ENCODE measurements at places on chromosomes 2 and 18.
A peak's percentile ranks its signal among the peaks of the same experiment; 100 is the strongest.

GRCh38 chr2:151543876-151544275 lies 134.2 kb downstream of the RIF1 start:
- DNase-seq: no peak

- DNase-seq: no peak
Measured at GRCh38 chr2:135532581-135532980, 1.3 kb downstream of the R3HDM1 start.

GRCh38 chr2:43207553-43208300 lies 18.7 kb downstream of the ZFP36L2 start:
- DNase-seq: peak; percentile 57

GRCh38 chr18:21289827-21290226 lies 47.8 kb downstream of the GREB1L start:
- no peak for DNase-seq

GRCh38 chr2:42099438-42100173 lies 51.8 kb downstream of the PKDCC start:
- DNase-seq: no peak

- DNase-seq: peak; percentile 49
Measured at GRCh38 chr18:37403100-37403781, 162.4 kb downstream of the CELF4 start.

GRCh38 chr2:240479111-240479501 lies 43.6 kb downstream of the GPC1 start:
- DNase-seq: no peak

DNA sequence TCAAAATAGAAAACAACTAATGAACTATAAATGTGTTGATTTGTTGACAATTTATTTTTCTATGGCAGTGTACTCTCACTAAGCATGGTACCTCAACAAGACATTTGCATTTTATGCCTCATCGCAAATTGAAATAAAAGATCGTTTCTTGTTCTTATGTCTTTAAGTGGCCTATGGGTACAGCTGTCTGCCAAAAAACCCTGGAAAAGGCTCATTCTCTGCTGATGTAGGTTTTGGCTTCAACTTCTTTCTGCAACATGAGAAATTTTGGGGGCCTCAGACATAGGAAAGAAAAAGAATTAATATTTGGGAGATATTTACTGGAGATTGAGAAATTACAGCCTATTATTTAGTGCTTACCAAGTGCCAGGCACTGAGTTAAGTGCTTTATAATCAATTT lies 205.1 kb upstream of the DPP10 start:
- no peak for DNase-seq

- DNase-seq: peak; percentile 11
Measured at GRCh38 chr2:42328148-42328833, 32.7 kb downstream of the COX7A2L start.

DNA sequence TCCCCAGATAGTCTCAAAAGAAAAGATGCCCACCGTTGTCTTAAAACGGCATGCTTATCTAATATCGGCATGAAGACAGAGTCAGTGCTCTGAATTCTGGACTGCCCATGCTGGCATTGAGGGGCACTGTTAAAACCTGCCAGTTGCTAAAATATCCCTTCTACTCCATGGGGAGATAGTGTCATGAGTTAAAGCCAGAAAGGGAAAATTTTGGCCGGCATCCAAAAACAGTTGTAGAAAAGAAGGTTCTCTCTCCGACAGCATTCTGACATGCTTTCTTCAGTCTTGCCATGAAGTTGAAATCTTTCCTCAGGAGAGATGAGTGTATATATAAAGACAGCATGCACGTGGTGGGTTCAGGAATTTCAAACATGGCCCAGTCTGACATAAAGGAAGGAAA lies 401.3 kb upstream of the PIK3C3 start:
- no peak for DNase-seq

- DNase-seq: no peak
Measured at GRCh38 chr2:237205561-237205971, 119.9 kb downstream of the COPS8 start.

DNA sequence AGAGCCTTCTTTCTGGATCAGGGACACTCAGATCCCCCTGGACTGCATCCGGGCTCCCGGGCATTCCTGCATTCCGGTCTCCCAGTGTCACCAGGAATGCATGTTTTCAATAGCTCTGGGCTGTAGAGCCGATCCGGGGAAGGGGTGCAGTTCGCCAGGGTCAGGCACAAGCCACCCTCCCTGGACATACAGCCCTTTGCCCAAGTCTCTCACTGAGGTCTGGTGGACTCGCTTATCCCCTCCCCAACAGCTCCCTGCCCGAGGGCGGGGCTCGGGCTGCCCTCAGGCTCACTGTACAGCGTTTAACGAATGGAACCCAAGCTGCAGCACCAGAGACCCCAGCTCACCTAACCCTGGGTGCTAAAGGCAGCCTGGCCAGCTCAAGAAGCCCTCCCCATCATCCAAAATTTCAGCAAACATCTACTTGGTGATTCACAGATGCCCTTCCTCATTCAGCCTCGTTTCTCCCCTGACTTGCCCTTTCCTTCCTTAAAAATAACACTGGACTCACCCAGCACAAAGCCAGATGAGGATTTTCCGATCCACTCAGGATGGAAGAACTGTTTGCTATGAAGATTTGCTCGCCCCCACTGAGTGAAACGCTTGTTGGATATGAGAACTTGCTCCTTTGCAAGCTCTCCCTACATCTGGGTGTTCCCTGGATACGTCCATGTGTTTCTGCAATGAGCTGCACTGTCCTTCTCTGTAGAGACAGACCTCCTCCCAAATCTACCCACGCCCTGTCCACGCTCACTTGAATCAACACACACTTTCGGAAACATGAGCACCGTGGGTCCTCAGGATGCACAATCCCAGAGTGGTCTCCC lies 58.1 kb downstream of the PXDN start:
- no peak for DNase-seq

DNA sequence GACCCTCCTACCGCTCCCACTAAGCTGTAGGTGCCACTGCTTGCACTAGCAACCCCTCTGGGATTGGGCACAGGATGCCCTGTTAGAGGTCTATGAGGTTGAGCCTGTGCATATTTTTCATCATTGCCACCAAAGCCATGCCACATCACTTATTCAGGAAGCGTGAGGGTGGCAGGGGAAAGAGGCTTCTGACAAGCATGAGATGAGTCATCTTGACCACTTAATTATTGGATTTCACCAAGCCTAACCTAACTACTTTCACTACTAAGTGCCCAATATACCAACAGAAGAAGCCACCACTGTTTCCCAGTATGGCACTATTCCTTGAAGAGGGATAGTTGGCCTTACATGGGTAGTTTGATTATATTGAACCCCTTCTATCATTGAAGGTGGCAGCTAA lies 181.3 kb upstream of the EPHA4 start:
- no peak for DNase-seq

- peak; percentile 90 for DNase-seq
Measured at GRCh38 chr2:168849610-168850009, 40.6 kb downstream of the SPC25 start.

- no peak for DNase-seq
Measured at GRCh38 chr2:203915256-203915655, 21.3 kb upstream of the ICOS start.

DNA sequence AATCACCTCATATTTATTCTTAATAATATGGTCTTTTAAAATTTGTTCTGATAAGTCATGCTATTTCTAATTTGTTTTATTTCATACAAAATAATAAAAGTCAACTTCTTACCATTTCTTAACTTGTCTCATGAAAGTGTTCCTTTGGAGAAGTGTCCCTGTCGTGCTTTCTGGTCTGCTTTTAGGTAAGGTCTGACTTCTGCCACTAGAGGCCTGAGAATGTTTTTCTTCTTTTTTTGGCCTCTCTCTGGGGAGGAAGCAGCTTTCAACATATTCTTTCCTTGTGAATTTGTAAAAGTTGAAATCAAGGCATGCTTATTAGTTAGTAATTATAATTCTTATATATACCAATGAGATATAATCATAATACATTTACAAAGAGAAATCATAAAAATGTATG lies 39.4 kb downstream of the MAP2 start:
- no peak for DNase-seq

DNA sequence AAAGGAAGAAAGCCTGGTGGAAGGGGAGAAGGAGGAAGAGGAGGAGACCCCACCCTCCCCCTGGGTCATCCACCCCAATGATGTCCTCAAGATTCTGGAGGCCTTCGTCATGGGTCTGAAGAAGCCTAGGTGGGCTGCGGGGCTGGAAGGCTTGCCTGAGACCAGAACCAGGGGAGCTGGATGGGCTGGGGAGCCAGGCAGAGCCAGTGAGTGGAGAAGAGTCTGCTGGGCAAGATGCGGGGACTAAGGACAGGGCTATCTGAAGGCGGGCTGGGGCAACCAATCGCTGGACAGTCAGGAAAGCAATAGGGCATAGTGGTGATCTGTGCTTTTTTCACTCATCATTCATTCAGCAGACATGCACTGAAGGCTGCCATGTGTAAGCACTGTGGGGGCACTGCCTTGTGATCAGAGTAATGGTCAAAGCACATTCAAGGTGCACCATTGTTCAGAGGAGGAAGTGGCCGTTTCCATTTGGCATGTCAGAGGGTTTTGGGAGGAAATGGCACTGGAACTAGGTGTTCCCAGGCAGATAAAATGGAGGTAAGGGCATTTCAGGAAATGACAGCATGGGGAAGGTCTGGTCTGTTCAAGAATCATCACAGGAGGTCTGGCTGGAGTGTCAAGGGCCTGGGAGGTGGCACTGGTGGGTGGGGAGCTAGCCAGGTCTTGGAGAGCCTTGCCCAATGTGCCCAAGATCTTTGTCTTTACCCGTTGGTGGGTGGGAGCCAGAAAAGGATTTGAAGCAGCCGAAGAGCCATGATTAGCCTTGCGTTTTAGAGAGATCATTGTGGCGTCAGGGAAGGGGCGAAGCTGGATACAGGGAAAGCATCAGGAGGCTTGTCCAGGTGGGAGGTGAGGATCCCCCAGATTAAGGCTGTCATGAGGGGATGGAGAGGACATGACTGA lies 24.2 kb downstream of the OTOF start:
- no peak for DNase-seq

GRCh38 chr2:19494241-19494640 lies 135.8 kb upstream of the OSR1 start:
- no peak for DNase-seq

GRCh38 chr2:210188755-210189154 lies 17.5 kb upstream of the KANSL1L start:
- DNase-seq: no peak

DNA sequence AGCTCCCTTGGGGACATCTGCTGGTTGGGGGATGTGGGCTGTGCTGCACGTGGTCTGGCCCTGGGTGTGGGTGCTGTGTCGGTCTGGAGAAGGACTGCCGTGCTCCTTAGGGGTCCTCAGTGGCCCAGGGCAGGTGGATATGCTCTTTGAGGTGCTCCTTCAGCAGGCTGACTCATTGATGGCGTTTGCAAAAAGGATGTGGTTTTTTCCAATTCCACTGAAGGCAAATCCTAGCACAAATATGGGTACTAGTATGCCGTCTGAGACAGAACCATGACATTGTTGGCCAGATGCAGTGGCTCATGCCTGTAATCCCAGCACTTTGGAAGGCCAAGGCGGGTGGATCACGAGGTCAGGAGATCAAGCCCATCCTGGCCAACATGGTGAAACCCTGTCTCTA lies 3.3 kb downstream of the PPP1R7 start:
- DNase-seq: no peak

DNA sequence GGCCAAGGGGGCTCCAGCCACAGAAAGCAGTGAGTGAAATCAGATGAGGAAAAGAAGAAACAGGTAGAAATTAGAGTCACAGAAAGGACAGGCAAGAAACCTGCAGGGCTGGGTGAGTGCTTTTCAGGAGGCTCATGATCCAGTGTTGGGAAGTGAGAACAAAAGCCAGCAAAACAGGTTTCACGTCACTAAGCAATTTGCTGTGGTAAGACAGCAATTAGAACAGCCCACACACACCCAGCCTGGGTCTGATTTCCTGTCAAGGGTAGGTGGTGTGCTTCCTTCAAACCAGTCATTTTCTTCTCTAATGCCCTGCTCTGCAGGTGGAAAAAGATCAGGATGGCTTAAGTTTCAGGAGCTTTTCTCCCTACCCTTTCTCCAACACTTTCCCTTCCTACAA lies 52.9 kb upstream of the XDH start:
- DNase-seq: no peak

- no peak for DNase-seq
Measured at GRCh38 chr18:10524507-10525370, 1.1 kb upstream of the NAPG start.

- no peak for DNase-seq
Measured at GRCh38 chr2:109117780-109118179, 11.2 kb upstream of the SH3RF3 start.

GRCh38 chr18:62505669-62506494 lies 16.9 kb upstream of the ZCCHC2 start:
- peak; percentile 69 for DNase-seq

DNA sequence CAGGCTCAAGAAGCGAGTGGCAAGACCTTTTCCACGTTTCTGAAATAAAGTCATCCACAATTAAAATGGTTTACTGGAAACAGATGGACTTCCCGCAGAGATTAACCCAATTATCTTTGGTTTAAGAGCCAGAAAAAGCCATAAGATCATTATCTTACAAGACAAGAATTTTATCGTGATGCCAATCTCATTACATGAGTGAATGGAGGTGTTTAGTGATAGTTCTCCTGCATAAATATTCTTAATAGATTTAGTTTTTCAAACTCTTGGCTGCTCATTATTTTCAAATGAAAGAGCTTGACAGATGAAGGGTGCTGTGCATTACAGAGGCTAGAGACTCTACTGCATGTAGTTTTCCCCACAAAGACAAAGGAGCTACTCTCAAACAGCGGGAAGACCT lies 1028.4 kb upstream of the PIK3C3 start:
- DNase-seq: no peak

DNA sequence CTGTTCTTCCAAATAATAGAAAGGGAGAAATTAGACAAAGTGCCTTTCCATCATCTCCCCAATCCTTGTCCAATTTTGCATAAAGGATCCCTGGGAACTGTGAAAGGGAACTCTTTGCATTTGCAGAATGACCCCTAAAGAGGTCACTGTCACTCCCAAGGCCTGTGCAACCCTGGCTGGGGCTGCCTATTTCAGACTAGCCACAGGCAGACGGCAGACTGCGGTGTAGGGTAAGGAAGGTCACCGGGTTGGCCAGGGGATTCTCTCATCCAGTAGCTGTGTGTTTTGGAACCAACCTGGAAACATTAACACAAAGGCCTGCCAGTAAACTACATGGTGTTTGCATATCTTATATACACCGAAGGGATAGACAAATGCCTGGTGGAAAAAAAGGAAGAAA lies 818.7 kb downstream of the BCL11A start:
- no peak for DNase-seq

DNA sequence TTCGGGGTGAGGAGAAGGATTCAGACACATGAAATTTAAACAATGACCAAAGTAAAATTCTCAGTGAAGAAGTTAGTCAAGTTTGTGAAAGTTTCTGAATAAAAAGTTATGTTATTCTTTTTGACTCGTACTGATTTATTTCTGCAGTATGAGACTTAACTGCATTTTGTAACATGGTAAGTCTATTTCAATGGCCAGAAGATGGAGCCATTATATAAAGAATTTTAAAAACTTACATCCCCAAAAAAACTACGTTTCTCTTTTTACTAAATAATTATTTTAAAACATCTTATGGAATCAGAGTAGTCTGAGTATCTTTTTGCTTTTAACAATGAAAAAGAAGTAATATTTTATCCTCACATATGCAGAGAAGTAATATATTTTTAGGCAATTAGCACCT lies 51.4 kb upstream of the SCN1A start:
- no peak for DNase-seq

Measured in RPMI8226 (cell line).